ENCODE measurements at places on chromosomes 5 and 9.

- no peak for DNase-seq
Observed at GRCh38 chr5:79512471-79513307, 1.2 kb downstream of the HOMER1 start.

- DNase-seq, result no peak
Observed at GRCh38 chr5:173923218-173924095, 35.3 kb downstream of the CPEB4 start.

GRCh38 chr5:161373345-161373707, 173.2 kb downstream of the GABRB2 start:
- DNase-seq, result no peak

GRCh38 chr9:4973246-4973645, 11.8 kb upstream of the JAK2 start:
- DNase-seq, result no peak

DNA sequence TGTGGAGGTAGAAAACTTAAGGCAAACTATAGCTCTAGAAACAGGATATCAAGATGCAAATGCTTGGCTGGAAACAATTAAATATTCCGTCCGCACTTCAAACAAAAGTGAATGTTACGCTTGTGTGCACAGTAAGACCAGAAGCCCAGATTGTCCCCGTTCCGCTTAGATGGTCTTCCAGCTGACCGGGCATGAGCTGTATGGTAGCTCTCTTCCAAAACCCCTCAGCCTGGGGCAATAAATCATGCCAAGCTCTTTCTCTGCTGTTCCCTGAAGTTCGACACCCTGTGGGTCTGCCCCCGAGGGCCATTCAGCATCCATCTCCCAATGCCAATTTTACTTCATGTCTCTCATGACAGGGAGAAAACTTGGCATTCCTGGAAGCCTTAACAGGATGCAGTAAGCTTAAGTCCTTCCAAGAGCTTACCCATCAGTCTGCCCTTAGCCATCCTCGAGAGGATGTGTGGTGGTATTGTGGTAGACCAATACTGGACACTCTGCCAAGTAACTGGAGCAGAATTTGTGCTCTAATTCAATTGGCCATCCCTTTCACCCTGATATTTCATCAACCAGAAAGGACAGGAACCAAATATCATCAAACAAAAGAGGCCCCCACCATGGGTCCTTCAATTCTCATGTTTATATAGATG, 70.7 kb upstream of the RANBP6 start:
- no peak for DNase-seq

DNA sequence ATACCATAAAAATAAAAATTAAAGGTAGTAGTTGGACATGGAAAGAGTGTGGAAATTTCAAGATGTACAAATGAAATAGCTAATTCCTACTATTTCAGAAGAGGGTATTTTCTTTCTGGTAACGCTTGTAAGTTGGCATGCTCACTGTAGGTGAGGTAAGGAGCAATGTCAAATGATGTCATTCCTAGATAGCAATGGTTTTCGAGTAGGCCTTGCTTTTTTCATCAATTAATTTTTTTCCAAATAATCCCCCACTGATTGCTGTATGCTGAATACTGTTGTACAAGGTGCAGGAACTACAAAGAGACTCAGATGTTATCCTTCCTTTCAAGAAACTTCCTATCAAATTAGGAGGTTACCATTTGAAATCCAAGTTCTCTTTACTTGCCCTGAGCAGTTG, 928 bp upstream of the SELENOP start:
- DNase-seq, result no peak

- no peak for DNase-seq
Observed at GRCh38 chr5:133703935-133704334, 91.6 kb upstream of the FSTL4 start.

DNA sequence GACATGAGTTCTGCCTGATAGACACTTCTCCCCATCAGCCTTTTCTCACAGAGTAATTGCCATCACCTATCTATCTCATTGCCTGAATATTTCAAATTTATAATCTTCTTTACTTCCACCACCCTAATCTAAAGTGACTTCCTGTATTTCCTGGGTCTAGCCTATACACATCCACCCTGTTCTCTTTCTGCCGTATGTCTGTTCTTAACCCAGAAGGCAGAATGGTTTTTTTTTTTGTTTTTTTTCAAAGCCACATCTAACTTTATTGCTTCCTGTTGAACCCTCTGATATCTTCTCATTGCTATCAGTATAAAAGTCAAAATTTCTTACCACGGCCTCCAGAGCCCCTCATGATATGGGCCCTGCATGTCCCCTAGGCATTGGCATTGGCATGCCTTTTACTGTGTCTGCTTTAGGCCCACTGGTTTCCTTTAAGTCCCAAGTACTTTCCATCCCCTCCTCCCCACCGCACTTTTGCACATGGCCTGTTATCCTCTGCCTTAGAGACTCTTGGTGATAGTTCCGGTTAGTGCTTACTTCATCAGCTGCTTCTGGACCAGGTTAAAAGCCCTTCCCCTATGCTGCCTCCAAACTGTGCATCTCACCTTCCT, 159.9 kb downstream of the MAN2A1 start:
- no peak for DNase-seq

GRCh38 chr5:1660511-1660910, 136.8 kb upstream of the LPCAT1 start:
- no peak for DNase-seq

DNA sequence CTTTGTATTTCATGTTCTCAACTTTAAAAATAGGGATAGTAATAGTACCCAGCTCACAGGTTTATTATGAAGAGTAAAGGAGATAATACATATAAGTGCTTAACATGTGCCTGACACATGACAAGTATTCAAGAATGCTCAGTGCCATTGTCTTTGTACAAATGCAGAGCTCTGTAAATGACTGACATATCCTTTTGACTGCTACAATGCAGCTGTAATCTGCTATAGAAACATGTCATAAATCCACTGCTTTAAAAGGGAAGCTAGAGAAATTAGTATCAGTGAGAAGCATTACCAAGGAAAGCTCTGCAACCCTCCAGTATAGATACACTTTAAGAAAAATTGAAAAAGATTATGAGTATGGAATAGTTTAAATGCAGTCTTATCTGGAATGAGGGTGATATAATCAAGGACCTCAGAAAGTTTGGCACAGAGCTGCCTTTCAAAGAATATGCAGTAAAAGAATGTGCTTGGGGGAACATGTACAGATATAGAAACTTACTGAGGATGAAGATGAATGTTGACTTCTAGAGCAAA, 17.9 kb downstream of the ERAP1 start:
- DNase-seq, result no peak

- no peak for DNase-seq
Observed at GRCh38 chr5:95471942-95472341, 80.8 kb downstream of the FAM81B start.

GRCh38 chr9:92977279-92977678, 30.0 kb downstream of the FGD3 start:
- DNase-seq, result no peak

GRCh38 chr5:134223406-134224248, 2.2 kb downstream of the PPP2CA start:
- DNase-seq, result no peak

GRCh38 chr9:79662537-79662956, 90.8 kb downstream of the TLE4 start:
- DNase-seq, result no peak

DNA sequence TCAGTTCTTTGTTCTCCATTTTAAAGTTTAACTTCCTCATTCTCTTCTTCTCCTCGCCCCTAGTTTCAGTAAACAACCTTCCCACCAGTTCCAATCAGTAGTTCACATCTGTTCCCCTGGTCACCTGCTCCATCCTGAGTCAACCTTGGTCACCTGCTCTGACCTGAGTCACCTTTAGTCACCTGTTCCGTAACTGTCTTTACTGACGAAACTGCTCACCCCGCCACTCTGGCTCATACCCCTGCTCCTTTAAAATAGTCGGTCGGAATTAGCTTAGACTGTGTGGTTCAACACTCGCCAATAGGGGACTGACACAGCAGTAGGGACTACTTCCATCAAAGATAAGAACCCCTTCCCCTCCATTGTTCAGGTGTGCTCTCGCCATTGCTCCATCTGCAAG, 76.3 kb upstream of the GPBP1 start:
- no peak for DNase-seq

GRCh38 chr5:20610681-20611080, 622.7 kb upstream of the CDH18 start:
- no peak for DNase-seq

- peak; percentile 40 for DNase-seq
Observed at GRCh38 chr5:56829137-56829908, 14.0 kb downstream of the MAP3K1 start.

DNA sequence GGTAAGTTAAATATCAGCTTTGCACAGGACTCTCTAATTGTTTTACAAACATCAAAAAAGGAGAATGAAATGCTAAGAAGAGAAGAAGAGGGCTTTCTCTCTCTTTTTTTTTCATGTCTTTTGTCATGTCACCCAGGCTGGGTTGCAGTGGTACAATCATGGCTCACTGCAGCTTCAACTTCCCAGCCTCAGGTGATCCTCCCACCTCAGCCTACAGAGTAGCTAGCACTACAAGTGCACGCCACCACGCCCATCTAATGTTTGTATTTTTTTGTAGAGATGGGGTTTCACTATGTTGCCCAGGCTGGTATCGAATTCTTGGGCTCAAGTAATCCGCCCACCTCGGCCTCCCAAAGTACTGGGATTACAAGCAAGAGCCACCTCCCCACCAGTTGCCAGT, 18.6 kb downstream of the SERINC5 start:
- no peak for DNase-seq

DNA sequence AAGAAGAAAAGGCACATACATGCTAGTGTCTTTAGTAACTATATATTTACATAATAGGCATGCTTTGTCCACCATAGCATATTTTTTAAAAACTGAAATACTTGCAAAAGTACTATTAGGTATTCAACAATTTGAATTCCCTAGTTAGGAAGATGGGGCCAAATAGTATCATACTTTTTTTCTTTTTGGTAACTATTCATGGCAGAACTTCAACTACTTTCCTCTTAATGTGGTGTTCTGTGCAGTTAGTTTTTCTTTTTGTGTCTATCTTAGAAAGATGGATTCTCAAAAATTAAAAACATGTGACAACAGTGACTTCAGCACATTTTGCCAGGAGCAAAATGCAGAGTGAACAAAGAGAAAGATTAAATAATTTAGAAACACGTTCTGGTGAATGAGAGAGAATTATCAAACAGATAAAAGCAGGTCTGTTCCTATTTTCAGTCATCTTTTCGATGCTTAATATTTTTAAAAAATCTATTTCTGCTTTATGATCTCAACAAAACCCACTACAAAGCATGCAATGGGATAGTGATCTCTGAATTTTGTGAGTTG, 341.1 kb downstream of the ARL15 start:
- DNase-seq, result no peak

GRCh38 chr5:67301285-67301903, 104.8 kb upstream of the CD180 start:
- no peak for DNase-seq

GRCh38 chr5:178320281-178320855, 87.8 kb upstream of the PHYKPL start:
- no peak for DNase-seq

DNA sequence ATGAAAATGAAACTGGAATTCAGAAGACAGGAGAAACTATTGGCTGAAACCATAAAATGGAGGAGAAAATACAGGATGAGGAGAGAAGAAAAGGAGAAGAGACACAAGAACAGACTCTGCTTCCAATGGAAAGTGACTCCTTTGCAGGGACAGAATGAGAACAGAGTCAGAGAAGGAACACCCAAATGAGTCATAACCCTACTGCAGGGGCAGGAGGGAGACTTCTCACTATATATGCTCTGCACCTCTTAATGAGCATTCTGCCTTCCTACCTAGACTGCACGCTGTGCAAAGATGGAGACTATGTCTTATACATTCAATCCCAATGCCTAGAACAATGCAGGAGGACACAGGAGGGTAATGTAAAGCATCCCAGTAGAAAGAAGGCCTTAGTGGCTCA, 2.1 kb downstream of the SAXO1 start:
- no peak for DNase-seq

DNA sequence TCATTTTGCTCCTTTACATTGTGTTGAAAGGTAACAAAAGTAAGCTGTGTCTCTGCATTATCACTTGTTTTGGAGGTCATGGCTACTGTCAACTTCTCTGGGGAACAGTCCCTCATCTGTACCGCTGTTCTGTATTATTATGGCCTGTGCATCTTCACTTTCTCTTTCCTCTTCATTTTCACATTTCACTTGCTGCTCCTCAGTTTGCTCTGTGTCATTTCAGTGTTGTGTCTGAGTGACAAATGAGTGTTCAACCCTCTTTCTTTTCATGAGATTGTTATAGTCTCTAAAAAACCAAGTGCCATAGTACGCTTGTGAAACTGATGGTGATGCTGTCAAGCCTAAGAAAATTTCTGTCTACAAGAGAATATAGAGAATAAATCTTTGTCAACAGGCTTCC, 122.0 kb upstream of the FER start:
- DNase-seq, result no peak

DNA sequence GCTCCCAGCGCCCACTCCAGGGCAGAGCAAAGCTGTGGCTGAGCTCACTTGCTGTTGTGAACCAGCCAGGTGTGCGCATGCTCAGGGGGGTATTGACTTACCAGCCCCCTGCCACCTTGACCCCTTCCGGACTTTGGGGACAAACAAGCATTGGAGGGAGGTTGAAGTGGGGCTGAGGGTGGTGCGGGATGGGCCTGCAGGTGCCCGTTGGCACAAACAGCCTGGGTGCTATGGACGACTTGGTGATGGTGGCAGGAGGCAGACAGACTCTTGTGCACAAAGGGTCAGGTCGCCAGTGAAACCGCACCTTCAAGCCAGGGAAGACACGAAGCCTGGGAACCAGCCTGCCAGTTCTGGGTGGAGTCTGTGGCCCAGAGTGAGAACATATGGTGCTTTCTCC, 858.5 kb upstream of the PTPRD start:
- no peak for DNase-seq

DNA sequence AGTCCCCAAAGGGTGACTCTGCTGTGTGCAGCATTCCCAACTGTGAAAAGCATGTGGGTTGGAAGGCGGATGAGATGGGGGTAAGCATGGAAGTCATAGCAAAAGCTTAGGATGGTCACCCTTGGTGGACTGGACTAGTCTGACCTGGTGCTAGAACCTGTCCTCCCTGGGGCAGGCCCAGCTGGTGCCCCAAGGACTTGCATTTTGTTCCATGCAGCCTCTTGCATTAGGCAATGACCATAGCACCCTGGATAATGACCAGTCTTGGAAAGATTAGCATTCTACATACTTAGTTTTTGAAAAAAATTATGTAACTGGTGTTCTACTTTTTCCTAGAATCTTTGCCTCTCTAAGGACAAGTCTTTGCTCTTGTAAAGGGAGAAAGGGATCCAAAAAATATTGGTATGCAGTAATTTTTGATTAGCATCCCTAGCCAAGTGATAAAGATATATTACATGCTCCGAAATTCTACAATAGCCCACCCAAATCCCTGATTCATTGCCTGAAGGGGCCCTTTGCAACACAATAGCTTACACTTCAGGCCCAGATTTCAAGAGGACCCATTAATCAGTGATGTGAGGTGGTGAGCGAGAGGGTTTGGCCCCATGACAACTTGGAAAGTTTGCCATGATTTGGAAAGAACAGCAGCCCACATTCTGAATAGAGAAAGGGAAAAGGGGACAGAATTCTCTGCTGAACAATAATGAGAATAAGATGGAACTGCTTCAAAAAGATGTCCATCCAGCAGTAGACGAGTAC, 93.3 kb upstream of the CD180 start:
- DNase-seq, result no peak

GRCh38 chr9:80382211-80382891, 810.6 kb downstream of the TLE4 start:
- DNase-seq, result no peak

All from stimulated activated CD4-positive, alpha-beta T cell treated with anti-CD3 and anti-CD28 coated beads, Interleukin-12 subunit alpha, Interleukin-12 subunit beta, amount 100 ng/mL, for 24 hours (primary cell).